ENCODE measurements at places on chromosomes 2 and 18.

DNA sequence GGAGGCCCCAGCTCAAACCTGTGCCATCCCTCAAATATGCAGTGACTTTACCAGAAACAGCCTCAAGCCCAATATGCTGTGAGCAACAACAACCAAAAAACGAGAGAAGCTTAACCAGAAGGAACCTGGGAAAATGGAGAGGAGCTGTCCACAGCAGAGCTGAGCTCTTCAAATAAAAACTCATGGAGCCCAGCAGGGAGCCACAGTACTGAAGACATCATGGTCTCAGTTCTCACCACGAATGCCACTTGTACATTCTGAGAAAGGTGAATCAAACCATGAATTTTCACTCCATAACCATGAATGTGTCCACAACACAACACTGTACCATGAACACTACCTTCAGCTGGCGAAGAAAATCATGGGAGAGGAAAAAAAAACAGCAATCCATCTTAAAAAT is 50.5 kb downstream of the KLHL14 start:
- DNase-seq = no peak

DNA sequence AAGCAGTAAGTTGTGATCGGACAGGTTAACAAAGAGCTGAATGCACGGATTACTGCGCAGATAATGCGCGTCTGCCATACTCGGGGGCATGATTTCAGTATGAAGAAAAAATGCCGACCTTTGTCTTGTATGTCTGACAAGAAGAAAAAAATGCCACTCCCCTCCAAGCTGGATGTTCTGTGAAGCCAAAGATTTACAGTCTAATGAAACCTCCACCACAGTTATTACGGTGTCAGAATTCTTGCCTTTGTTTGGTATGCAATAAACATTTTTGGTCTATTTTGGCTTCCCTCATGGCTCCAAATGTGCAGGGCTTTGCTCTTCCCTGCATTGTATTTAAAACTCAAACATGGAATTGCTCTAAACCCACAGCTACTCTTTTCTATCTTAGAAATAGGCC is 72.2 kb upstream of the THUMPD2 start:
- DNase-seq = no peak

DNA sequence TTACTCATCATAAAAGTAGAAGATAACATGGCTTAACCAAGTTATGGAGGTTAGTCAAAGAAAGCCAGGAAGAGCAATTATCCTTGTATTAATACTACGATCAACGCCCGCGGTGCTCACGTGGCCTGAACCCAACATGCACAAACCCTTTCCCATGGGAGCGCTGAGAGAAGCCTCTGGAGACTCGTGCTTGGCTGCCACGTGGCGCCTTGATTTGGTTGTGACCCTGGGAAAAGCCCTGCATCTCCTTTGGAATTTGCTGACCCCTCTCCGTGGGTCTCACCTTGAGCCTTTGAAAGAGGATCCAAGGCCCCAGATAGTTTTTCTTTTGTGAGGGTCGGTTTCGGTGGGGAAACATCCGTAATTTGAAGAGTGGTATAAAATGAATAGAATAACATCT is 255.6 kb downstream of the DCDC2C start:
- peak; percentile 24 for DNase-seq

GRCh38 chr2:200469708-200470211 is 40.1 kb downstream of the KCTD18 start:
- DNase-seq = no peak

- DNase-seq = no peak
Measured at GRCh38 chr2:239944694-239945551, 80.2 kb downstream of the NDUFA10 start.

GRCh38 chr2:170455617-170456426 is 259.3 kb upstream of the SP5 start:
- no peak for DNase-seq

DNA sequence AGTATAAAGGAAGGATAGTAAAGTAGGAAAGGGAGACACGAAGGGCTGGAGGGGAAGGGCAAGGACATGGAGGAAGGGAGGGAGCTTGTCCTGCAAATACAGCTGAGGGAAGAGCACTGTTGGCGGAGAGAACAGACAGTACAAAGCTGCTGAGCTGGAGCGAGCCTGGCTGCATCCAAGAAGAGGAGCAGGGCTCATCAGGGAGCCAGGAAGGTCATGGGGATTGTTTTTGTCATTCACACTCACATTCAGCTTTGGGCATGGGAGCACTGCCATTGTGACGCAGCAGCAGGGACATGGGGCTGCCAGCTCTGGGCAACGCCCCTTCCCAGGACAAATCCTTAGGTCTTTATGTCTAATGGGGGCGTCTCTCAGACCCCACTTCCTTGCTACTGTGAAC is 125.1 kb downstream of the COPS8 start:
- DNase-seq = no peak

DNA sequence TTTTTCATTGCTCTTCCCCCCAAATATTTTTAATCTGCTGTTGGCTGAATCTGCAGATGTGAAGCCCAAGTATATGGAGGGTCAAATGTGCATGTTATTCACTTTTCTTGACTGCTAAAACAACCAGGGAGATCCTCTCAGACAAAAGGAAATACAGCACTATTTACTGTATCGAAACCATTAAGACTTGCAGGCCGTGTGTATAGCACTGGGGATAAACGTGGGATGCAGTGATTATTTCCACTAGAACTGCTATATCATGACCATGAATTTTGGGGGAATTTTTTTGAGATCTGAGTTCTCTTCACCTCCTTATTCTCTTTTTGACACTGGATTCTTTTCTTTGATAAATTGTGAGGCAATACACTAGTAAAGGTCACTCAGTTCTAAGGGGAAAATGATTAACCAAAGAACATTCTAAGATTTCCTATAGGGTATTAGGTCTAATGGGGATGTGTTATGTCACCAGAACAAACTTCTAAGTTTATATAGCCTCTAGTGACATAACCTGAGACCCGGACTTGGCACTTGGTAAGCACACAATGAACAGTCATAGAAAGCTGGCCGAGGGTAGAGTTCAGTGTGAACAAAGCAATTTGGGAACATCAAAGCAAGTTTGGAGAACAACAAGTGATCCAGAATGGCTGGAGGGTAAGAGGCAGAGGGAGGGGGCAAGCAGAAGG is 14.9 kb upstream of the UGT1A1 start:
- DNase-seq = no peak

- peak; percentile 57 for DNase-seq
Measured at GRCh38 chr2:47373747-47374146, 29.2 kb upstream of the MSH2 start.

DNA sequence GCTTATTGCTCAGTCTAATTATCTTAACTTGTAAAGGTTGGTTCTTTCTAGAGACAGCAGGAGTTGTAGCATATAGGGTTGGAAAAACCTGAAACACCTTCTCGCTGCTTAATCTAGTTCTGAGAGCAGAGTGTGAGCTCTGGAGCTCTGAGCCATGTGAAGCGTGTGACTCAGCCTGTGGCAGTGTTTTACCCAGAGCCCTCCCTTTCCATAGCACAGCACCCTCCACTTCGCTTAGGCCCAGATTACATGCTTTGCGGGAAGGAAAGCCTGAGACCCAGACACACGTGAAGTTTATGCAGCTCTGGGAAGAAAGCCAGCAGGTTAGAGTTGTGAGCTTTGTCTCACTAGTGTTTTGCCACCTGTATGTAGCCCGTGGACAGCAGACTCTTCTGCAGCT is 74.5 kb downstream of the INPP4A start:
- no peak for DNase-seq

DNA sequence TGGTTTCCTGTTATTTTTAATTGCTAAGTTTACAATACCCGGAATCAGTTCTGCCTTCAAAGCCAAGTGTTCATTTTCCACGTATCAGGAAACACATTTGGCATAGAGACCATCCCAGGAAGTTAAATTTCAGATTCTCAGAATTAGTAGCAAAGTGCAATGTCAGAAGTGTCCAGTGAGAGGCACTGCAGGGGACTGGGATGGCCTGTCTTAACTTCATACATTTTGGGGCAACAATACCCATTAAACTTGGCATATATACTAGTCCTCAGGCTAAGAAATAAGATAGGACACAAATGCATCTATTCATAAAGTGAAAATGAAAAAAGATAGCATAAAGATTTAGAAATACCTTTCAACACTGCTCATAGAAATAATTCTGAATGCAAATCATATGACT is 1.5 kb upstream of the IL1RL2 start:
- no peak for DNase-seq

- DNase-seq = no peak
Measured at GRCh38 chr2:109523536-109524361, 90.0 kb downstream of the SEPTIN10 start.

GRCh38 chr2:128467321-128467969 is 148.8 kb upstream of the HS6ST1 start:
- no peak for DNase-seq

- no peak for DNase-seq
Measured at GRCh38 chr2:239684996-239685395, 284.2 kb upstream of the HDAC4 start.

GRCh38 chr2:126476691-126477090 is 179.3 kb upstream of the GYPC start:
- no peak for DNase-seq

Measured in NCI-H1417 (cell line).